ENCODE measurements at places on chromosomes 13 and 19. TPM values are rescaled to one million over a fixed set of nuclear protein-coding genes. Genes with fewer than 3 reads are reported as not detected.

- no peak for DNase-seq
Observed at GRCh38 chr19:55259540-55260210, 858 bp upstream of the PPP6R1 start.

GRCh38 chr19:1882786-1883692, 2.3 kb downstream of the ABHD17A start:
- DNase-seq: no peak

DNA sequence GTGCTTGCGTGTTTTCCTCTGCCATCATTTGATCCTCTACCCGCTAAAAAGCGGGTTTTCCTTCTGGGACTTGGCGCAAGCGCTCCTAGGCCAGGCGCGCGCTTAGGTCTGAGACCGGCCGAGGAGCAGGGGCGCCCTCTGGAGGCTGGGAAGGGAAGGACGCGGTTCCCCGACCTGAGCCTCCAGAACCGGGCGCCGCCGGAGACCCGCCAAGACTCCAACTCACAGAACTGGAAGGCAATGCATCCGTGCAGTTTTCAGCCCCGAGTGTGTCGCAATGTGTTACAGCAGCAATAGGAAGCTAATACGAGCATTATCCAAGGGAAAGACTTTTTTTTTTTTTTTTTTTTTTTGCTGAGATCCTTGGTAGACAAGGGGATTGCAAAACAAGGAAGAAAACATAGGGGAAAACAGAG, 190.9 kb downstream of the COL4A1 start:
- DNase-seq: no peak

- DNase-seq: no peak
Observed at GRCh38 chr13:75931116-75931515, 295.0 kb downstream of the LMO7 start.

GRCh38 chr13:97339019-97339987, 94.7 kb upstream of the RAP2A start:
- no peak for DNase-seq

- no peak for DNase-seq
Observed at GRCh38 chr19:42174958-42175734, 42.3 kb downstream of the DEDD2 start.

DNA sequence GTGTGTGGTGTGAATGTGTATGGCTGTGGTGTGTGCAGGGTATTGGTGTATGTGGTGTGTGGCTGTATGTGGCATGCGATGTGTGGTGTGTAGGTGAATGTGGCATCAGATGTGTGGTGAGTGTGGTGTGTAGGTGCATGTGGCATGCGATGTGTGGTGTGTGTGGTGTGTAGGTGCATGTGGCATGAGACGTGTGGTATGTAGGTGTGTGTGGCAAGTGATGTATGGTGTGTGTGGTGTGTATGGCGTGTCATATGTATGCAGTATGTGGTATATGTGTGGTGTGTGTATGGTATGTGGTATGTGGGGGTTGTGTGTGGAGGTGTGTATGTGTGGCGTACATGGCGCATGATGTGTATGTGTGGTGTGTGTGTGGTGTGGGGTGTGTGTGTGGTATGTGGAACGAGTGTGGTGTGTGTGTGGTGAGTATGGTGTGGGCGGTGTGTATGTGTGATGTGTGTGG, 63.4 kb downstream of the PEPD start:
- no peak for DNase-seq

- DNase-seq: no peak
Observed at GRCh38 chr13:52707375-52707774, 32.2 kb downstream of the CNMD start.

- DNase-seq: no peak
Observed at GRCh38 chr19:49196527-49197240, 39.1 kb downstream of the TRPM4 start.

The ZNF414 gene
- total RNA-seq: 4.6 TPM

The CKM gene
- 39.0 TPM for total RNA-seq

The SRRM5 gene
- not detected for total RNA-seq

The WDR62 gene
- total RNA-seq: 2.3 TPM

The ADAMTSL5 gene
- total RNA-seq: 4.1 TPM

The ZNF100 gene
- total RNA-seq: 24.0 TPM
